ENCODE measurements at places on chromosomes 3 and 15.

GRCh38 chr15:39227001-39227400, 353.9 kb upstream of the THBS1 start:
- DNase-seq = no peak

- no peak for DNase-seq
These were observed 145.0 kb downstream of the STAC start for GRCh38 chr3:36525115-36525801.

DNA sequence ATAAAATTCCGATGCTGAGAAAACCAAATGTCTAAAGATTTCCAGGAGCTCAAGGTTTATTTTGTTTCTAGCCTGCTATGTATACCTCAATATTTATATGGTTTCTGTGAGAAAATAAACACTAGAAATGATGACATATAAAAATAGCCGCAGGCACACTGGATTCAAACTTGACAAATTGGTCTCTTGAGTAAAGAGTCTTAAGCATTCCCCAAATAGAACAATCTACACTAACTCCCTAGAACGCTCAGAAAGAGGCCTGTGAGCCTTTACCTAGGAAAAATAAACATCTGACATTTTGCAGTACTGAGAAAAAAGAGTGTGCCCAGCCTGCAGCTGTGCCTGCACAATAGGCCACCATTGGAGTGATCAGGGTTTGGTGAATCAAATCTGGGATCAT, 75.2 kb downstream of the NEK10 start:
- no peak for DNase-seq

DNA sequence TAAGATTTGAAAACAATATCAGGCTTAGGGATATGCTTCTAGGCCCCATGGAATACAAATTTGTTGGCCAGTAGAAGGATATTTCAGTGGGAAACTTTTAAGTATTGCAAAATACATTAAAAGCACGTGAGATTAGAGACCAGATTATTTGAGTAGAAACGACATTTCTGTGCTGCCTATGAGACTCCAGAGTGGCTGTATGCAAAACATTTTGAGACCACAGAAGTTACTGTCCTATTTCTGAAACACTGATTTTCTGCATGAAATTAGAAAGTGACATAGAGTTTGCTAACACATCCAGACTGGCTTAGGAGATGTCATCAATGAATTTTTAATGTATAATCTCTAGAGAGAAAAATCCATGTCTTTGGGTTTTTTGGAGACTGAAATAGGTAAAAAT, 99.8 kb downstream of the KCNH8 start:
- no peak for DNase-seq

GRCh38 chr3:146948186-146948585, 343.0 kb upstream of the PLSCR5 start:
- DNase-seq = no peak

DNA sequence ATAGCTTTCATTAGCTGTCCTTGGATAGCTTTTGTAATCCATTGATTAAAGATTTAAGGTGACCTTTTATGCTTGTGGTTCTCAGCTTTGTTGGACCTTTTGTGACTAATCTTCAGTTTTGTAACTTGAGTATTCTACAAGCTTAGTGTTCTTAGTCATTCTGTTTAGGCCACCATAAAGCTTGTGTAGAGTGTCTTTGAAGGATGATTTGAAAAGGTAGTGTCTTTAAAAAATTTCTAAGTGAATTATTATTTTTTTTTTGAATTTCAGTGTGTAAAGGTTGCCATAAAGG, 7.5 kb downstream of the MORF4L1 start:
- no peak for DNase-seq

DNA sequence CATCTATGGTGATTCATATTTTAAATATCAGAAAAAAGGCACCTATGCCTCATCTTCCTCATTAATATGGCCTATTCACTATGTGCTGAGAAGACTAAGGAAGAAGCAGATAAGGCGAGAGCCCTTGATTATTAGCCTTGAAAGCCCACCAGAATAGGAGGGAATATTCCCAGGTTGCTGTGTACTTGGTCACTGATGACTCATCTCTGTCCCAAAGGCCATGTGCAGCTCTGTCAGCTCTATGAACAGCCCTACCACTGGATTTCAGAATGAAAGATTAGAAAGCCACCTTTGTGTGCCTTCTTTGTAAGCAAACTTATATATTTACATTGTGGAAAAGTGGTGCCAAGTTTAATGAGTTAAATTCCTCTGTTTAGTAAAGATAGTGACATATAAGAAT, 211.5 kb downstream of the NFKBIZ start:
- no peak for DNase-seq

DNA sequence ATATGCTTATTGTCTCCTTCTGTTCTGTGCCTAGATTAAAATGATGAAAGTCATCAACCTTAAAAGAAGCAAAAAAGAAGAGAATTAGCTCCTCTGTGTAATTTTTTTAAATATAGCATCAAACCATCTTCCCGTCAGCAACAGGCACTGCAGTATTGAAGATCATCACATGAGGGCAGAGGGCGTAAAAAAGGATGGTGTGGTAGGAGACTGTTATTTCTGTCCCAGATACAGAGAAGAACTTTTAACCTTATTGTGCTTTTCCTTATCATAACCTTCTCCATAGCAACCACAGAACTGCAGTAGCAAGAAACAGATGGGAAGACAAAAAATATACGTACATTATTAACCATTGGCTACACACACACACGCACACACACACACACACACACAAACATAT, 88.8 kb downstream of the IGSF11 start:
- no peak for DNase-seq

- DNase-seq = no peak
These were observed 64.0 kb downstream of the TMEM212 start for GRCh38 chr3:171906951-171907676.

GRCh38 chr3:173641696-173642095, 244.2 kb downstream of the NLGN1 start:
- DNase-seq = no peak

DNA sequence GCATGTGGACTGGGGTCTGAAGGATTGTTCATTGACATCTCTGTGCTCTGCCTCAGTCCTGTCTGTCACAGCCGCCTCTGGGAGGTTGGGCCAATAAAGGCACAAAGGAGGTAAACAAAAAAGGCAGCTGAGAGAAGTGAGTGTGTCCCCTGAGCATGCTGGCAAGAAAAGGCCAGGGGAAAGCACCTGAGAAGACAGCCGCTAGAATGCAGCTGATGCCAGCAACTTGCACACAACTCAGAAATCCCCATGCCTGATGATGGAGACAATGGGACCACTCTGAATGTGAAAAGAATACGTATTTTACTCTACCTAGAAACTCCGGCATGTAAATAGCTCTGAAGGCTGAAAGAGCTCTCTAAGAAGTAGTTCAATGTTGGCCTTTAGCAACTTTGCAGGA, 118.7 kb downstream of the KCNH8 start:
- DNase-seq = no peak

DNA sequence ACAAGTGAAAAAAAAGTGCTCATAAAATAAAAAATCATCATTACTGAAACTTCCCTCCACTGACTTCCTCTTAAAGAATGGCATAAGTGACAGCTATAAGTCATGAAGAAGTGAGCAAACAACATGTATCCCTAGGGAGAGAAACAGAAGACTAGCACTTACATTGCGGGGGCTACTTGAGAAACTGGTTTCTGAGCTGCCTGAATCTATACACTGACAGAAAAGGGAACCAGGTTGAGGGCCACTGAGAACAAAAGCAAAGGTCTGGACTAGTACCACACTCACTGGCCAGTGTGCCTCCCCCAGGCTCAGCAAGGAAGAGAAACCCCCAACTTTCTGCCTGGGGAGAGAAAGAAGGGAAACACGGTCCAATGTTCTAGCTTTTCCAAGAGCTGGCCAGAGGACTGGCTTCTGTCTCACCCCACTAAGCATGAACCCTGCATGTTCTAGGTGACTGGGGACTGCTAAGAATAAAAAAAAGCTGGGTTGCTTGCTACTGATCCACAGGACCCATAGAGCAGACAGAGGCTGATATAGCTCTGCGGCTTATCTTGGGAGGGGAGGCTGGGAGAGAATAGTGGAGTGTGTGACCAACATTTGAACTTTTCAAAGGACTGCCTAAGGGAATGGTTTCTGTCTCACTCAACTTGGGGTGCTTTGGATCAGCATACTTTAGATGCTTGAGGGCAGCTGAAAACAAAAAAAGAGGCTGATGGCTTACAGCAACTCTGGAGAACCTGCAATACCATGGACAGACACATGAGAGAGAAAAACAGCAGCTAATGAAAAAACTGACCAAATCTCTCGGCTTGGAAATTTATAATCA, 8.1 kb downstream of the RAD18 start:
- no peak for DNase-seq

DNA sequence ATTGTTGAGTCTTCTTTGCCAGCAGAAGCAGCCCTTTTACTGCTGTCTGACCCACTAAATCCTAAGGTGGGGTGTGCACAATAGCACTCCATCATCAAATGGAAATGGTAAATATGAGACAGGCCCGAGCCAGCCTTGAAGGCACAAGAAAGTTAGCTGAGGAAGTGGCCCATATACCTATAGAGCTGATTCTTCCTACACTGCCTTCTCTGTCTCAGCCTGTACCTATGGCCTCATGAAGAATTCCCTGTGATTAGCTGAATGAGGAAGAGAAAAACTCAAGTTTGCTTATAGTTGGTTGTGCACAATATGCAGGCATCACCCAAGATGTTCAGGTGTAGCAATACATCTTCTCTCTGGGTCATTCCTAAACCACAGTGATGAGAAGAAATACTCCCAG, 31.7 kb upstream of the XCR1 start:
- DNase-seq = no peak

DNA sequence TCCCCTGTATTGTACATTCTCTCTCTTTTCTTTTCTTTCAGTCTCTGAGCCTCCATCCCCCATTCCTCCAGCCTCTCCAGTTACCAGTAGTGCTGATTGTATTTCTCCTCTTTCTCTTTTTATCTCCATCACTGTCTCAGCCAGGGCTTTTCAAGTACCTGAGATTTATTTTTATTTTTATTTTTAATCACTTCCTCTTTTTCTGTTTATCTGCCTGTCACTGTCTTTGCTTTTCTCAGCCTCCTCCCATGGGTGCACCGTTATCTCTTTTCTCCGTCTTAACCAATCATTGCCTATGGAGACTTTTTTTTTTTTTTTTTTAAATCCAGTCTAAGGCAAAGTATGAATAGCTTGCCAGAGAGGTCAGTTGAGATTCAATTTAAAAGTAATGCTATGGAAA, 359.3 kb downstream of the GAP43 start:
- no peak for DNase-seq

DNA sequence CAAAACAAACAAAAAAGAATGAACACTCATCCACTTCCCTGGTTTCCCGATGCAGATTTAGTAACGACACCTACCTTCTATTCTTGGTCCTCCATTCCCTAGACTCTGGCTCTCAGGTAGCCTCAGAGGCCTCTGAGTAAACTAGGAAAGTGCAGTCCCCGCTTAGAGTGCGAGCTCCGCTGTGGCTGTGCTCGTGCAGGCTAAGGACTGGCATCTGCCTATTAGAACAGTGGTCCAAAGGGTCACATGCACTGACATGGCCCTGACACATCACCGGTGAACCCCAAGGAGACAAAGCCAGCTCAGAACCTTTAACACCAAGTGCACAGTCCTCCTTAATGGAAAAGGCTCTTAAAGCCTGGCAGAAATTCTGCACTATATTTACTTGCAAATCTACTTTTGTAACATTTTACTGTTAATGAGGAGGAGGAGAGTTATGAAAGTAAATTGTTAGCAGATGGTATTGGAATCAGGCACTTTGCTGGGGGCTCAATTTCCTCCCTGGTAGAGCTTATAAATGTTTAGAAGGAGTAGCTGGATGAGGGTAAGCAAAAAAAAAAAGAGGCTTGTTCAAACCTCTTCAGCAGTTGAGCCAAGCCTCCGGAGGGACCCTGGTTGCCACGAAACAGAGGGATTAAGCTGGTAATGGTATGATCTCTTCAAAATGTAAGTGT, 31.1 kb downstream of the VGLL4 start:
- no peak for DNase-seq

- DNase-seq = no peak
These were observed 407.1 kb downstream of the VPS13C start for GRCh38 chr15:61653110-61653509.

DNA sequence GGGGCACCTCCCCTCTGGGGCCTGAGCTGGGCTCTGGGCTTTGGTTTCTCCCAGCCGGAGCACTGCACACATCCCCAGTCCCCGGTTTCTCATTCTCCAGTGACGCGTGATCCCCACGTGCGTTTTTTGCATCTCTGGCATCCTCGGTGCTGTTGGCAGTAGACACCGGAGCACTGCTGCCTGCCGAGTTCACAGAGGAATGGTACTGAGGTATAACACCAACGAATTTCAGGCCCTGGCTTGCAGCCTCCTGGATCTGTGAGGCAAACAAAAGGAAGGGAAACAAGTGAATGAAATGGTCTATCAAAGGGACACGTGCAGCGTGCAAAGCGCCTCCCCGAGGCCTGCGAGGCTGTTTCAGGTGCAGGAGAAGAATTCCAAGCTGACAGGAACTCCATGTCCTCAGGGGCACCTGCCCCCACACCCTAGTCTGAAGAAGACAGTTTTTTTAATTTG, 112.9 kb downstream of the OXNAD1 start:
- no peak for DNase-seq

GRCh38 chr15:59998950-59999611, 5.0 kb upstream of the FOXB1 start:
- DNase-seq = no peak

- DNase-seq = no peak
These were observed 18.1 kb upstream of the SLC22A13 start for GRCh38 chr3:38247366-38248035.

GRCh38 chr3:46222435-46223161, 14.5 kb upstream of the CCR1 start:
- no peak for DNase-seq

- DNase-seq = no peak
These were observed 971.4 kb downstream of the MCTP2 start for GRCh38 chr15:95202569-95203349.

GRCh38 chr3:38722781-38723568, 73.5 kb upstream of the SCN5A start:
- DNase-seq = no peak

DNA sequence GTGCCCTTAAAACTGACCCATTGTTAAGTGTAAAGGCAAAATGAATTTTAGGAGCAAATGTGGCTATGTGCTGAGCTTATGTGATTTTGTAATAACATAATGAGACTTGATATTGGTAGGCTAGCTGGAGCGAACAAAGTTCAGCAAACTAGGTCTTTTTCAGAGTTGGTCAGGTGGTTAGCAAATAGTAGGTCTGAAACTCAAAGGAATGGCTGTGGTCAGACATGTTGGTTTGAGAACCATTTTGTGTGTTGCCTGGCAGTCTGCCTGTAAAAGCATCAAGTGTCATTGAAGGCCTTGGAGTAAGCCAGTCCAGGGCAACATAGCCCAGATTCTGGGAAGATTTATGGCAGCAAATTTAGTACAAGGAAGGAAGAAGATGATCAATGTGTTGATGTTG, 16.4 kb downstream of the FBXO22 start:
- no peak for DNase-seq

DNA sequence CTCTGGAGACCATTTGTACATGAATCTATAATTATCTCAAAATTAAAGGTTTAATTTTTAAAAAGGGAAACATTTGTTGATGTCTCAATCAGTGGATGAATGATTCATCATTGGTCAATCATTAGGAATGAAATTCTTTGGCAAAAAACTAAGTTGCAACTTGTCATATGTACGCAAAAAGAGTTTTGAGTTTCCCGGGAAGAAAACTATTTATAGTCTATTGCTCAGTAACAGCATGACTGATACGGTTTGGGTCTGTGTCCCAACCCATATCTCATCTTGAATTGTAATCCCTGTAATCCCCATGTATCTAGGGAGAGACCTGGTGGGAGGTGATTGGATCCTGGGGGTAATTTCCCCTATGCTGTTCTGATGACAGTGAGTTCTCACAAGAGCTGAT, 765.8 kb upstream of the ROBO1 start:
- DNase-seq = no peak

GRCh38 chr3:110016235-110016815, 679.0 kb upstream of the DPPA4 start:
- DNase-seq = no peak

- no peak for DNase-seq
These were observed 161.4 kb upstream of the LRTM1 start for GRCh38 chr3:55089211-55089610.
